Mucosa of gallbladder (tissue), 1 donor: ENCODE measurements at places on chromosomes 4 and X. TPM values are rescaled to one million over a fixed set of nuclear protein-coding genes. Genes with fewer than 3 reads are reported as not detected.

- no peak for DNase-seq
Observed at GRCh38 chr4:151541389-151542071, 132.6 kb downstream of the FHIP1A start.

Gene ARAF
- 96.5 TPM for total RNA-seq

DNA sequence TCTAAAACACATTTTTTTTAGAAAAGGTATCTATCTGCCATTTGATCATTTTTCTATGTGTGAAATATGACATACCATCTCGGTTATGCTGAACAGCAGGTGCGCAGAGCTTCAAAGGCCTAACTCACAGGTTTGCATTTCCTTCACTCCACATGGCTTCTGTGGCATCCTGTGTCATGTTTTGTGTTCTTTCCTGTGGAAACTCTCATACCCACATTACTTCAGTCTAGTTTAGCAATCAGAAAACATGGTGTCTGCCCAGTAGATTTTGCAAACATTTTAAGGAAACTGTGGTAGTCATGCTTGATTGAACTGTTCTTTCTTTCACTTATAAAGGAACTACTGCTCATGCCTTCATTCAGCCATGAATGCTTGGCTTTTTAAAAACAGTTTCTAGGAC lies 11.3 kb upstream of the ARAP2 start:
- DNase-seq, result peak; percentile 29

Gene GIMD1
- 34.1 TPM for total RNA-seq

- no peak for DNase-seq
Observed at GRCh38 chr4:177220376-177220775, 89.3 kb upstream of the NEIL3 start.

DNA sequence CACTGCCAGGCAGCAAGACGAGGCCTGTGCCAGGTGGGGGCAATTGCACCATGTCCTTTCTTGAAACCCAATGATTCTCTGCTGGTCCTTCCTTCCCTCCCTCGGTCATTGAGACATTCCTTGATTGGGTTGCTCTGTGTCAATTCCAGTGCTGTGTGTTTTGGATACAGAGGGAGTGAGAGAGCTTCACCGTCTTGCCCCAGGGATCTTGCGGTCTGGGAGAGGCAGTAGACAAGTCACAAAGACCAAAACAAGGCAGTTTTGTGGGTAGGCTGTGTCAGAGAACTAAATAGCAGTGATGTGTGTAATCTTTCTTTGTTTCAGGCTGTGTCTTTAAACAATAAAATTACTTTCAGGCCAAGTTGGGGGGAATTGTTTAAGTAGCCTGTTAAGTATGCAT lies 38.8 kb upstream of the TADA2B start:
- DNase-seq, result no peak

DNA sequence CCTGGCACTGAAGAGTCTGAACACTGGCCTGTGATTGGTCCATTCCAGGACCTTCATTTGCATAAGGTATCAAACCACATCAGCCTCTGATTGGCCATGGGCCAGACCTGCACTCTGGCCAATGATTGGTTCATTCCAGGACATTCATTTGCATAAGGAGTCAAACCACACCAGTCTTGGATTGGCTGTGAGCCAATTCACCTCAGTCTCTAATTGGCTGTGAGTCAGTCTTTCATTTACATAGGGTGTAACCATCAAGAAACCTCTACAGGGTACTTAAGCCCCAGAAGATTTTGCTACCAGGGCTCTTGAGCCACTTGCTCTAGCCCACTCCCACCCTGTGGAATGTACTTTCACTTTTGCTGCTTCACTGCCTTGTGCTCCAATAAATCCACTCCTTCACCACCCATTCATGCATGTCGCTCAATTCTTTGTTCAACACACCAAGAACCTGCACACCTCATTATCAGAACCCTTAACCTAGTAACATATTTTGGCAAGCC lies 14.2 kb upstream of the HERC5 start:
- no peak for DNase-seq

- no peak for DNase-seq
Observed at GRCh38 chr4:130233377-130234047, 1137.6 kb downstream of the C4orf33 start.

DNA sequence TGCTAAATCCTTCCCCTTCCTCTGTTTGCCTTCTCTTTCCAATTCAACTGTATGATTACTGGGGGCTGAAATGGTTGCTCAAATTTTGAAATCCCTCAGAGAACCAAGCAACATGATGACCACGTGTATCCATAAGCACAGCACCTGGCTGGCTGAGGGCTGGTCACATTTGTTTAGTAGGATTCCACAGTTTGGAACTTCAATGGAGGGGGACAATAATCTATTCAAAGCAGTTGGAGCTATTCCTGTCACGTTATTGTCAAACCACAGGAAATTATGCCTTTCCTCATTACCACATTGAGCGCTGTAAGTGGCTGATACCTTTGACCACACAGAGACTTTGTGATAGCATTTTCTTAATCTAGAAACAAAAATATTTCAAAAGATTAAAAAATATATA lies 7.0 kb downstream of the TMSB4X start:
- DNase-seq, result no peak

- no peak for DNase-seq
Observed at GRCh38 chr4:112894951-112895350, 154.5 kb upstream of the ANK2 start.

- no peak for DNase-seq
Observed at GRCh38 chrX:74606799-74607198, 7.6 kb downstream of the RLIM start.

DNA sequence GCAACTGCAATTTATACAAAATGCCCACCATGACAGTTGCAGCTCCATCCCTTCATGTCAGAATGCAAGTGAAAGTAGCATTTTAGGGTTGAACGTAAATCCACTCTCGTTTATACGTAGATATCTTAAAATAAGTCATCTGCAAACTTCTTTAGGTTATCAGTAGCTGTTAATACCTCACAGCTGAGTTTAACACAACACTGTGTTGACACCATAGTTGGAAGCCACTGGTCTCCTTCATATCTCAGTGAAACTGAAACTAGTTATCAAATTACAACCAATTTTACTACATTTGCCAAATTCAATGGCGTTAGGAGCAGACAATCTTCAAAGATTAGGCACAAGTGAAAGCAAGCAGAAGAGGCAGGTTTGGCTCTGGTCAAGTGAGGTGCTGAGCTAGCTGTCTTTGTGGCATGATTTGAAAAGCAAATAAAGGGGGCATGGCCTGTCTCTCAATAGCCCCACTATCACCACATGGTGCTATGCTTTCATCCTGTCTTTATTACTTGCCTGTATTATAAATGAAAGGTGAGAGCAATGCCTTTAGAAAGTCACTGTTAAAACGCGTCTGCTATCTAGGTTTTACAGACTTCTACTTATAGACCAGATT lies 12.3 kb downstream of the PPP3CA start:
- DNase-seq, result no peak

DNA sequence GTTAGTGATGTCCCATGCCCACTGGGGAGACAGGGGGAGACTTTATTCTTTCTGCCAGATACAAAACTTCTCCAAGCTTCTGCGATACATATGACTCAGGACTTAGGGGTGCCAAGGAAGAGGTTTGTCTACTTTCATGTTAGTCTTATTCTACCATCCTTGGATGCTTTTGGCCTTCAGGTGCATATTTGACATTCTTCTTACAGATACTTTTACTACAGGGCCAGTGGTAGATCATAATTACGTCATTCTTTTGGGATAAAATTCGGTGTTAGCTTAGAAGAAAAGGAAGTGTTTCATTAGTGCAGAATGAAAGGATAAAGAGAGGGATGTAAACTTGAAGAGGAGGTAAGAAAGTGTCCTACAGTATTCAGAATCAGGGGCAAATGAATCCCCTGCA lies 245.2 kb downstream of the THOC2 start:
- no peak for DNase-seq

DNA sequence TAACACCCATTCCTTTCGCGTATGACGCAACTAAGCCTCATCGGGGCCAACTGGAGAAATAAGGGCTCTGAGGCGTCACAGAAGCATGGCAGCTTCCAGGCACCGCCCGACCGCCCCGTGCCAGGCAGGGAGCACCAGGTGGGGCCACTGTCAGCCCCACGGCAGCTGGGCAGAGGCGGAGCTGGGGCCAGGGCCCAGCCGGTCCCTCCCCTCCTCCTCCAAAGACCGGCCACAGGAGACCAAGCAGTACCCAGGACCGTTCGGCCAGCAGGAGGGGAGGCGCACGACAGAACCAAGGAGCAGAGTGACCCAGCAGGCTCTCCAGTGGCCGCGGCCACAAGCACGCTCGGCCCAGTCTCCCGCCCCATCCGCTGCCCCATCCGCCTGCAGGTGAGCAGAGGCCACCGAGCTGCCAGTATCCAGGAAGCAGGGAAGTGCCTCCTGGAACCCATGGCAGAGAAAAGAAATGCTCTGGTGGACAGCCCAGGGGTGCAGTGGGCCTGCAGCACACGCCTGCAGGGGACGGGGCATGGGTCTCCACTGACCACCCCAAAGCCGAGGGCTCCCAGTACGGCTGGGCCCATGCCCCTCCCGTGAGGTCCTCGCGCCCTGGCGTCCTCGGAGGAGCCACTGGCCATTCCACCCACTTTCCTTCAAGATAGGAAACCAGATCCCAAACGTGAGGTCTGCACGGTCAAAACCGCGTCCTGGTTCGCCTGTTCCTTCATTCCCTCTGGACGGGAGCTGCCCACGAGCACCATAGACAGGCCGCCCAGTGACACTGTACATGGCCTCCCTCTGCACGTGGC lies 9.6 kb downstream of the CTBP1 start:
- DNase-seq, result no peak

Gene HADH
- total RNA-seq, result 47.5 TPM

Gene CDS1
- total RNA-seq, result 40.2 TPM

DNA sequence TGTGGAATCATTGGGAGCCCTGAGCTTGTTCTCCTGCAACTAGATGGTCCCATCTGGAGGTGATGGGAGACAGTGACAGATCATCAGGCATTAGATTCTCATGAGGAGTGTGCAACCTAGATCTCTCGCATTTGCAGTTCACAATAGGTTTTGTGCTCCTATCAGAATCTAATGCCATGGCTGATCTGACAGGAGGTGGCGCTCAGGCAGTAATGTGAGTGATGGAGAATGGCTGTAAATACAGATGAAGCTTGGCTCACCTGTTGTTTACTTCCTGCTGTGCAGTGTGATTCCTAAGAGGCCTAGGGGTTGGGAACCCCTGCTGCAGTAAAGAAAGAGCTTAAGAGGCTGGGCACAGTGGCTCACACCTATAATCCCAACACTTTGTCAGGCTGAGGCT lies 42.2 kb upstream of the PUDP start:
- DNase-seq, result no peak

DNA sequence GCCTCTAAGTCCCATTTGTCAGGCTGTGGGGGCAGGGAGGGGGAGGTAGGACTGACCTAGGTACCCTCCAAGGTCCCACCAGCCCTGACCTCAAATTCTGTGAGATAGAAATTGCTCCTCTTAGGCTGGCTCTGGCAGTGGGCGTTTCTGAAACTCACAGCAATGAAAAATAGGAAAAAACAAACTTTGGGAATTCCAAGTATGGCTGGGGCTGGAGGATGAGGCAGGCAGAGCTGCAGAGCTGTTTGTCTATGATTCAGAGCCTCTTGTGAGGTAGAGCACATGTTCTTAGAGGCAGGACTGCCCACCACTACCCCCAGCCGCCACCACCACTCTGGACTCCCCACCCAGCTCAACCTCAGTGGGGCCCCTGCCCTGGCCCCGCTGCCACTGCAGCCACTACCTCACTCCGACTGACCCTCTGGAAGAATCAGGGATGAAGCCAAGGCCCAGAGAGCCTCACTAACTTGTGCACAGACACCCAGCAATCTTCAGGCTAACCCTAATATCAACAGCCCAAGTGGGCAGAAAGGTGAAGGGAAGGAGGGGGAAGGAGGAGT lies 98.2 kb downstream of the PJA1 start:
- DNase-seq, result no peak

Gene UGT2B7
- 13.9 TPM for total RNA-seq

Gene MGAT4D
- total RNA-seq, result not detected

DNA sequence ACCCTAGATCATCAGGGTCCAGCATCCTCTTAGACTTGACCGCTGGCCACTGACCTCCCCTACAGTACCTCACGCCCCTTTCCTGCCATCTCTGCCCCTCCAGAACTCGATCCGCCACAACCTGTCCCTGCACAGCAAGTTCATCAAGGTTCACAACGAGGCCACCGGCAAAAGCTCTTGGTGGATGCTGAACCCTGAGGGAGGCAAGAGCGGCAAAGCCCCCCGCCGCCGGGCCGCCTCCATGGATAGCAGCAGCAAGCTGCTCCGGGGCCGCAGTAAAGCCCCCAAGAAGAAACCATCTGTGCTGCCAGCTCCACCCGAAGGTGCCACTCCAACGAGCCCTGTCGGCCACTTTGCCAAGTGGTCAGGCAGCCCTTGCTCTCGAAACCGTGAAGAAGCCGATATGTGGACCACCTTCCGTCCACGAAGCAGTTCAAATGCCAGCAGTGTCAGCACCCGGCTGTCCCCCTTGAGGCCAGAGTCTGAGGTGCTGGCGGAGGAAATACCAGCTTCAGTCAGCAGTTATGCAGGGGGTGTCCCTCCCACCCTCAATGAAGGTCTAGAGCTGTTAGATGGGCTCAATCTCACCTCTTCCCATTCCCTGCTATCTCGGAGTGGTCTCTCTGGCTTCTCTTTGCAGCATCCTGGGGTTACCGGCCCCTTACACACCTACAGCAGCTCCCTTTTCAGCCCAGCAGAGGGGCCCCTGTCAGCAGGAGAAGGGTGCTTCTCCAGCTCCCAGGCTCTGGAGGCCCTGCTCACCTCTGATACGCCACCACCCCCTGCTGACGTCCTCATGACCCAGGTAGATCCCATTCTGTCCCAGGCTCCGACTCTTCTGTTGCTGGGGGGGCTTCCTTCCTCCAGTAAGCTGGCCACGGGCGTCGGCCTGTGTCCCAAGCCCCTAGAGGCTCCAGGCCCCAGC lies 5.2 kb downstream of the FOXO4 start:
- no peak for DNase-seq

- no peak for DNase-seq
Observed at GRCh38 chr4:40321574-40322275, 13.4 kb upstream of the CHRNA9 start.

DNA sequence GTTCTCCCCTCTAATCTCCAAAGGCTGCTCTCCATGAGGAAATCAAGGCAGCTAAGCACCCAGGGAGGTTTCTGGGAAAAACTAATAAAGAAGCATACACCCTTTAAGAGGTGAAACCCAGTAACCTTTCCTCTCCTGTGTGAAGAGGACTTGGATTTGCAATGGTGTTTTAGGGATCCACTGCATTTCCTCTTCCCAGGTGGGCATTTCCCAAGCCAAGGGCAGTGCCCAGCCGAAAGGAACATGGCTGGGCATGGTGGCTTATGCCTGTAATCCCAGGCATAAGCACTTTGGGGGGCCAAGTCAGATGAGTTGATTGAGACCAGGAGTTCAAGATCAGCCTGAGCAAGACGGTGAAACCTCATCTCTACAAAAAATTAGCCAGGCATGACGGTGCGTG lies 5.4 kb upstream of the ZNF185 start:
- DNase-seq, result no peak

- DNase-seq, result no peak
Observed at GRCh38 chr4:174613979-174614378, 91.7 kb upstream of the HPGD start.

GRCh38 chr4:113482325-113482724 lies 279.2 kb downstream of the CAMK2D start:
- no peak for DNase-seq

- no peak for DNase-seq
Observed at GRCh38 chrX:23387550-23388184, 53.0 kb downstream of the PTCHD1 start.

Gene ATG4A
- 11.2 TPM for total RNA-seq
